ENCODE measurements at places on chromosomes 2 and 18.

- ATAC-seq, result no peak
These were observed 198.0 kb downstream of the HDAC4 start for GRCh38 chr2:239202836-239203235.

DNA sequence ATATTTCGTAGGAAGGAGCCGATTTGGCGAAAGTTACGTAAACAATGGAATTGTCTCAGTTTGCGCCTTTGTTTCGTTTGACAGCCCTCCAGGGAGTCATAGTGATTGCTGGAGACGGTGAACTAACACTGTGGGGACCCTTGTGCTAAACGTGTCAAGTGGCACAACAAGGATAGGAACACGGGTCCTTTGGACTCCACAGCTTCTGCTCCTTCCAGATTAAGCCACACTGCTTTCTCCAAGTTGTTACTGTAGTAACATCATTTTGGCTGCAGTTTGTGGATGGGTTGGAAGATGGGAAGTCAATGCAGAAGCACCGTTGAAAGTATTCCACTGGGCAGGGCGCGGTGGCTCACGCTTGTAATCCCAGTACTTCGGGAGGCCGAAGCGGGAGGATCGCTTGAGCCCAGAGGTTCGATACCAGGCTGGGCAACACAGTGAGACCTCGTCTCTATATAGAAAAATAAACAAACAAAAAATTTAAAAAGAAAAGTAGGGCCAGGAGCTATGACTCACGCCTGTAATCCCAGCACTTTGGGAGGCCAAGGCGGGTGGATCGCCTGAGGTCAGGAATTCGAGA, 636 bp upstream of the IMMT start:
- no peak for ATAC-seq

- ATAC-seq, result no peak
These were observed 9.0 kb downstream of the STEAP3 start for GRCh38 chr2:119232666-119232993.

- ATAC-seq, result no peak
These were observed 9.4 kb upstream of the GPR55 start for GRCh38 chr2:230934231-230935129.

DNA sequence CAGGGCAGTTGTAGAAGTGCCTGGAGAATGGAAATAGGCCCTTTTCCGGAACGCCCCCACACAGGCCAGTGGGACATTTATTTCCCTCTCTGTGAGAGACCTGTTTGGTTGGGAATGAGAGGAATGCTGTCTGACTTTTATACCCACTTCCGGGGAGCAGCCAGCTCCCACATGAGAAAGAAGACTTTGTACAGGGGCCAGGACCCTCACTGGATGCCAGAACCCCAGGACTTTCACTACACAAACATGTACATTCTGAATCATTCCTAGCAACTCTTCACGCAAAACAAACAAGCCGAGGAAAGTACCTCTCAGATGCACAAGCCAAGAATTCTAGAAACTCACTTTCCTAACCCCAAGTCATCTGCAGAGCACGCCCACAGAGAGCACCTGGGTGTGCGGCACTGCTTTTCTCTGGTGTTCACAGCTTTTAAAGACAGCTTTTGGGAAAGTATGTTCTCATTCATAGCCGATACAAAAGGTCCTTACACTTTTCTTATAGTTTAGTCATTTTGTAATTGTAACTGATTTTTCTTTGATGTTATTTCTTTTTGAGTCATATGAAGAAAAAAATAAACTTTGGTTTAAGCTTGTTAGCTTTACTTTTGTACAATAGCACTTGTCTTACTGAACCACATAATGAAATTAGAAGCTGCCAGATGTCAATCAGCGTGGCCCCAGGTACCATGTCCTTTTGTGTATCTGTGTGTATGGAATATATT, 856.1 kb upstream of the ID2 start:
- peak; percentile 93 for ATAC-seq

DNA sequence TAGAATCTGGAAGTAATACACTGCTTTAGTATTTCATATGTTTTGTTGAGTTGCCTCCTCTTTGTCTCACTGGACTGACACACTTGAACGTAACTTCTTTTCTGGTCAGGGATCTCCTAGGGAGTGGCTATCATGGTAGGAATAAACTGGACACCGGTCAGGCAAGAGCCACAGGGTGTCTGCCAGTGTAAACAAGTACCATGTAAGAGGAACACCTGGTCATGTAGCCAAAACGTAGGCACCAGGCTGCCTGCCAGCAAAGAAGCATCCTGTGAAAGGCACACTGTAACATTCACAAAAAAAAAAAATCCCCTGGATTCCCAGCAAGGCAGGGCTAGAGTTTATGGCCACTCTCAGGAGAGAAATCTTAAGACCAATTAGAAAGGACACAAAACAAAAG, 372.8 kb upstream of the RND3 start:
- ATAC-seq, result no peak

DNA sequence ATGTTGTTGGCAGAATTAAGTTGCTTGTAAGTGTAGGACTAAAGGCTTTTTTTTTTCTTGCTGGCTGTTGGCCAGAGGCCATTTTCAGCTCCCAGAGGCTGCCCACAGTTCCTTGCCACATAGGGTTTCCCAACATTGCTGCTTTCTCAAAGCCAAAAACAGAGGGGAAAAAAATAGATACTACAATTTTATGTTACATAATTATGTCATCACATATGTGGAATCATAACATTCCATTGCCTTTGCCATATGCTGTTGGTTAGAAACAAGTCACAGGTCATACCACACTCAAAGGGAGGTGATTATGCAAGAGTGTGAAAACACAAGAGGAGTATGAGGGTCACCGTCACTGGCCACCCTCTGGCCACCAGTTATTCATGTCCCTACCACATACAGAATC, 154.5 kb downstream of the RTN4 start:
- ATAC-seq, result no peak

GRCh38 chr18:3450012-3450798, at the start of gene TGIF1:
Gene TGIF1 (plus strand): TSS chr18:3450172. CDS start chr18:3450490, 318 bp downstream.
- no peak for ATAC-seq

GRCh38 chr2:3463186-3463835, 56.0 kb downstream of the ADI1 start:
- no peak for ATAC-seq

- ATAC-seq, result peak; percentile 50
These were observed 169.1 kb upstream of the KLF7 start for GRCh38 chr2:207334624-207335371.

DNA sequence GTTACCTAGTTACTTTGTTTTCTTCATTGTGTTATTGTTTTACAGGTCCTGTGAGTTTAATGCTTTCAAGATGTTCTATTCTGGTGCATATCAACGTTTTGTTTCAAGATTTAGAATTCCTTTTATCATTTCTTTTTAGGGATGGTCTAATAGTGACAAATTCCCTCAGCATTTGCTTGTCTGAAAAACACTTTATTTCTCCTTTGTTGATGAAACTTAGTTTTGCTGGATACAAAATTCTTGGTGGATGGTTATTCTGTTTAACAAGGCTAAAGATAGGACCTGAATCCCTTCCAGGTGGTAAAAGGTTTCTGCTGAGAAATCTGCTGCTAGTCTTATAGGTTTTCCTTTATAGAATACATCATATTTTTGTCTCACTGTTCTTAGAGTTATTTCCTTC, 102.3 kb downstream of the RND3 start:
- ATAC-seq, result no peak

DNA sequence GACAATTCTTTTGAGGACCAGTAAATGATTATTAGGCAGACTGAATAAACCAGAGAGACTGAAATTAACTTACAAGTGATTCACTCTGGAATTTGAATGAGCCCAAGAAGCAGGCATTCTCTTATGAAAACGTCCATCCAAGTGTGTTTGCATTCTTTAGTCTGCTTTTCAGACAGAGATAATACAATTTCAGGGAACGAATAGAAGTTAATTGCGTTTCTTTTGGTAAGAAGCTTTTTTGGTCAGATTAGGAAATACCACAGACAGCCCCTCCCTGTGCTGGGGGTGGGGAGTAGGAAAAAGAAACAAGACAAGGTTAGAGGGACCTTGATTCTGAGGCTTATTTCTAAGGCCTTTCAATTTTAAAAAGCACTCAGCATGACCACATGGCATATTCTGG, 874.4 kb downstream of the SUCLG1 start:
- ATAC-seq, result no peak

- ATAC-seq, result no peak
These were observed 18.2 kb upstream of the RESP18 start for GRCh38 chr2:219350710-219351221.

All from activated T-helper 17 cell treated with anti-CD3 and anti-CD28 coated beads, Interleukin-2, amount 50 U/mL, for 72 hours (primary cell).